Testis (tissue), 5 donors: ENCODE measurements at places on chromosomes 1 and 21. TPM values are rescaled to one million over a fixed set of nuclear protein-coding genes. Genes with fewer than 3 reads are reported as not detected.

S100A6 gene
- polyA plus RNA-seq = 372 TPM

GRCh38 chr1:236568285-236568894, 35.9 kb downstream of the HEATR1 start:
- no peaks in the 10 kb centered on the region for H3K36me3 ChIP-seq
- H3K4me3 ChIP-seq = no peak overlapping the region
- H3K4me1 ChIP-seq = no peaks in the 10 kb centered on the region
- DNase-seq = no peak
- H3K27me3 ChIP-seq = no peaks in the 10 kb centered on the region

- H3K27ac ChIP-seq = no peak overlapping the region
- H3K36me3 ChIP-seq = no peaks in the 10 kb centered on the region
- no peak for DNase-seq
- H3K27me3 ChIP-seq = no peaks in the 10 kb centered on the region
- H3K4me3 ChIP-seq = no peak overlapping the region
- H3K4me1 ChIP-seq = peaks cover 5% of the 10 kb centered on the region
These were observed 16.9 kb downstream of the IKBKE start for GRCh38 chr1:206486995-206487788.

DNA sequence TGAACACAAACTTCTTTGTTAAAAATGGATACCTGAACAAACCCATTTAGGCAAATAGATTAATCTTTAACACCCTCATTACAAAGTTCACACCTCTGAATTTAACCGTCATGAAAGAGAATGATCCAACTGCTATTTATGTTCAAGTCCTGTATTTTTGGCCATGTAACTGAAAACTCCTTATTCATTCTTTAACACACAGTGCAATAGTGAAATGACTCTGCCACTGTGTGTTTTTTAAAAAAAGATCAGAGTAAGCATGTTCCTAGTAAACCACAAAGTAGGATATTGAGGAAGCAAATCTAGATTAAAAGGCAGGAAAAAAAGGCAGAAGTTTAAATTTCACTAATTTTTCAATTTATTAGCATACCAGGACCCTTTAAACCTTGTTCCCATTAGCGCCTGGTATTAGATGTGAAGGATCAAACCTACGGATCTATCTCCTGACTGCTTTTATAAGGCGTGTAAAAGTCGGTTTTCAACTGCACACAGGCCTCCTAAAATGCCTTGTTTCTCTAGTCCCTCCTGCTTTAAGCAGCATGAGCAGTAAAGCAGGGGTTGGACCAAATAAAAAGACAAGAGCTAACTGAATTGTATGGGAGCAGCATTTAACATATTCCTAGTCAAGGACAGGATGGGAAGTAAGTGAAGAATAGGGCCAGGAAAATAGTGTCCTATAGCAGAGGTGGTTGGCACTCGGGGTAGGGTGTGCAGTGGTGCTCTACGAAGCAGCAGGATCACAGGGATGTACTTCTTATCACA, 33.4 kb downstream of the NUCKS1 start:
- no peak overlapping the region for H3K27ac ChIP-seq
- no peak overlapping the region for H3K4me3 ChIP-seq
- no peak for DNase-seq
- no peaks in the 10 kb centered on the region for H3K36me3 ChIP-seq
- no peaks in the 10 kb centered on the region for H3K4me1 ChIP-seq

SLC44A3 gene
- 6.4 TPM for polyA plus RNA-seq

C4BPA gene
- 1.0 TPM for polyA plus RNA-seq

NUP210L gene
- polyA plus RNA-seq = 77.2 TPM

GRCh38 chr1:59243550-59243949, 53.3 kb upstream of the FGGY start:
- no peak overlapping the region for H3K4me3 ChIP-seq
- H3K27ac ChIP-seq = no peak overlapping the region
- no peaks in the 10 kb centered on the region for H3K27me3 ChIP-seq
- no peaks in the 10 kb centered on the region for H3K36me3 ChIP-seq
- DNase-seq = no peak
- H3K4me1 ChIP-seq = no peaks in the 10 kb centered on the region

DNA sequence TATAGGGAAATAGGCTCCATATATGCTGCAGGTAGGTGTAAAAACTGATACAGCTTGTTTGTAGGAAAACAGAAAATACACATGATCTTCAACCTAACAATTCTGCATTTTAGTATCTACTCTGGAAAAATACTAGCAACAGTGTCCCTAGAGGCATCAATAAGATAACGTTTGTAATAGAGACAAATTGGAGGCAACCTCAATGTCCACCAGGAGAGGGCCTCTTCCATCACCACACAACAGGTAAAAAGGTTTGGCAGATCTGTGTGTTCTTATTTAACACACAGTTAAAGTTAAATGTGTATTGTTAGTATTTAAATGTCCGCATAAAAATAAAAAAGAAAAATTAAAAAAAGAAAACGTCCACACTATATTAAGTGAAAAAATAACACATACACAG, 5.4 kb downstream of the EIF2D start:
- no peak overlapping the region for H3K4me3 ChIP-seq
- no peaks in the 10 kb centered on the region for H3K27me3 ChIP-seq
- H3K4me1 ChIP-seq = no peaks in the 10 kb centered on the region
- no peaks in the 10 kb centered on the region for H3K36me3 ChIP-seq
- no peak overlapping the region for H3K27ac ChIP-seq

- no peaks in the 10 kb centered on the region for H3K27me3 ChIP-seq
- H3K36me3 ChIP-seq = no peaks in the 10 kb centered on the region
- H3K4me3 ChIP-seq = no peak overlapping the region
These were observed 13.9 kb upstream of the LAX1 start for GRCh38 chr1:203751051-203751450.

TDRD5 gene
- polyA plus RNA-seq = 52.2 TPM

GRCh38 chr1:44318097-44319088, 36.7 kb downstream of the ERI3 start:
- H3K4me3 ChIP-seq = no peak overlapping the region
- H3K27ac ChIP-seq = no peak overlapping the region
- H3K27me3 ChIP-seq = no peaks in the 10 kb centered on the region
- no peaks in the 10 kb centered on the region for H3K4me1 ChIP-seq

- H3K36me3 ChIP-seq = no peaks in the 10 kb centered on the region
- H3K27ac ChIP-seq = no peak overlapping the region
- H3K27me3 ChIP-seq = no peaks in the 10 kb centered on the region
- H3K4me3 ChIP-seq = no peak overlapping the region
- no peak for DNase-seq
- no peaks in the 10 kb centered on the region for H3K4me1 ChIP-seq
These were observed 357.8 kb downstream of the SIPA1L2 start for GRCh38 chr1:232271991-232272589.

GRCh38 chr1:53516181-53516580, 57.0 kb downstream of the DMRTB1 start:
- peaks cover 12% of the 10 kb centered on the region for H3K4me1 ChIP-seq
- no peak overlapping the region for H3K4me3 ChIP-seq
- H3K27ac ChIP-seq = no peak overlapping the region
- no peaks in the 10 kb centered on the region for H3K36me3 ChIP-seq

DNA sequence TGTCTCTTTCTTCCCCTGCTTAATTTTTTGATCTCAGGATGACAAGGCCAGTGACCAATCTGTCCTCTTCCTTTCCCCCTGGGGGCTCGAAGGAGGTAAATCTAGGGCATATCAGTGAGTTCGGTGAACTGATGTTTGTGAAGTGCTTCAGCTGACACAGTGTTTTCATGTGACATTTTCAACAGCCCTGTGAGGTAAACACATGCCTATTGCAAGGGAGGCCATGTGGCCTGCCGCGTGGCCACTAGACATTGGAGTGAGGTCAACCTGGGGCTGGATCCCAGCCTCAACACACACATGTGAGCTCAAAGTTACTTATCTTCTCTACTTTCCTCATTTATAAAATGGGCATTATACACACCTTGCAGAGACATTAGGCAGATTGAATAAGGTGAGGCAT, 126.3 kb downstream of the PLPP3 start:
- H3K36me3 ChIP-seq = no peaks in the 10 kb centered on the region
- no peak overlapping the region for H3K27ac ChIP-seq
- no peak for DNase-seq
- H3K27me3 ChIP-seq = no peaks in the 10 kb centered on the region
- H3K4me1 ChIP-seq = peaks cover 5% of the 10 kb centered on the region

LCE1F gene
- not detected for polyA plus RNA-seq

COL24A1 gene
- 0.75 TPM for polyA plus RNA-seq

RGS1 gene
- 3.9 TPM for polyA plus RNA-seq

C1orf87 gene
- 31.5 TPM for polyA plus RNA-seq

- H3K27me3 ChIP-seq = no peaks in the 10 kb centered on the region
- DNase-seq = no peak
- H3K27ac ChIP-seq = no peak overlapping the region
- no peaks in the 10 kb centered on the region for H3K36me3 ChIP-seq
- H3K4me1 ChIP-seq = no peaks in the 10 kb centered on the region
These were observed 170.4 kb upstream of the NR5A2 start for GRCh38 chr1:199857108-199857507.

DNA sequence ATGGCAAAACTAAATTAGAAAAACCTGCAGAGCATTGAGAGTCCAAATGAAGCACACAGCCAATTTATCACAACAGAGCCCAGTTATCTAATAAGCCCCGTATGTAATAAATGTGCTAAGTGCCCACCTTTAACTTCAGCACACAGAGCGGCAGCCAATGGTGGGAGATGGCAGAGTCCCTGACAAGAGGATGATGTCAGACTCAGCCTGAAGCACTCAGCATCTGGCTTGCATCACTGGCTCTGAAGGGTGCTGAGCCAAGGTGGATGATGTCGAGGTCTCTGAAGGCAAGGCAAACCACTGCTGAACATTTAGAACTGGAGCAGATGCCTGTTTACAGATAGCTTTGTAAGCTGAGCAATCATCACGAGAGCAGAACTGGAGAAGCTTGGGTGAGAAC, 118.3 kb downstream of the NUF2 start:
- H3K27me3 ChIP-seq = no peaks in the 10 kb centered on the region
- H3K36me3 ChIP-seq = no peaks in the 10 kb centered on the region
- no peak overlapping the region for H3K4me3 ChIP-seq
- no peak overlapping the region for H3K27ac ChIP-seq
- no peaks in the 10 kb centered on the region for H3K4me1 ChIP-seq

DNA sequence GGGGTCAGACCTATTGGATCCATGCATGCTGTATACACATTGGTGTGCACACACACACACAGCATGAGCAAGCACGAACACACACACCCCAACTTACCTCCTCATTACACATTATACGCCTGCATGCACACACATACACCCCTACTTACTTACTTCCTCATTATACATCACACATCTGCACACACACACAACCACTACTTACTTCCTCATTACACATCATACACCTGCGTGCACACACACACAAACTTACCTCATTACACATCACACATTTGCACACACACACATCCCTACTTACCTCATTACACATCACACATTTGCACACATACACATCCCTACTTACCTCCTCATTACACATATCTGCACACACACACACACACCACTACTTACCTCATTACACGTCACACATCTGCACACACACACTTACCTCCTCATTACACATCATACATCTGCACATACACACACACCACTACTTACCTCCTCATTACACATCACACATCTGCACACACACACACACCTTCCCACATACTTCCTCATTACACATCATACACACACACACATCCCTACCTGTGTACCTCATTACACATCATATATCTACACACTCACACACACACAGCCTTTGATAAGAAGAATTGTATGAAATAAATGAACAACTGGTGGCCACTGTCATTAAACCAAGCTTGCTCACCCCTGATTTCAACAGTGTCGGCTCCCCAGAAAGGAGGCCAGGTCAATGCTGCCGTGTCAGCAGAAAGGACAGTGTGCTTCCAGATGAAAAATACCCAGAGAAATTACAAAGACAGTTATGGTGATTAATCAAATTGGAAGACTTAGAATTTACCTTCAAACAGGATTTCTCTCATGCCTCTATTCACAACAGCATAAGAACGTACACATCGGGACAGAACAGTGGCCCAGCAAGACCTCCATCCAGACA, 117.8 kb downstream of the SETD4 start:
- no peak overlapping the region for H3K4me3 ChIP-seq
- DNase-seq = no peak
- no peaks in the 10 kb centered on the region for H3K27me3 ChIP-seq
- no peaks in the 10 kb centered on the region for H3K4me1 ChIP-seq

DNA sequence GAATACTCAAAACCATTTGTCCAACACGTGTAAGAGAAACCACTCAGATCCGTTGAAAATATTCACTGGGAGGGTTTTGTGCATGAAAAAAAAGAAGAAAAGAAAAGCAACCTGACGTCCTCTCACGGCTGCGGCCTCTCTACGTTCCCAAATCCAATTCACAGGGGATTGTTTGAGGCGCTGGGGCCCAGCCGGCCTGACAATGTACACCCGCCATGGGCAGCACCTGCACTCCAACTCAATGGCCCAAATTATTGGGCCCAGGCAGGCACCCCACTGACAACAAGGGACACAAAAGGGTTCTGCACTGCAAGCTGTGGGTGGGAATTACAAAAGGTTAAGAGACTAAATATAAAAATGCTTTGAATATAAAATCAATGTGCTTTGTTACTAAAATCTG, 41.5 kb downstream of the MORN1 start:
- DNase-seq = no peak
- H3K36me3 ChIP-seq = no peaks in the 10 kb centered on the region
- H3K27ac ChIP-seq = no peak overlapping the region
- H3K27me3 ChIP-seq = no peaks in the 10 kb centered on the region
- H3K4me1 ChIP-seq = peaks cover 8% of the 10 kb centered on the region
- no peak overlapping the region for H3K4me3 ChIP-seq

DNA sequence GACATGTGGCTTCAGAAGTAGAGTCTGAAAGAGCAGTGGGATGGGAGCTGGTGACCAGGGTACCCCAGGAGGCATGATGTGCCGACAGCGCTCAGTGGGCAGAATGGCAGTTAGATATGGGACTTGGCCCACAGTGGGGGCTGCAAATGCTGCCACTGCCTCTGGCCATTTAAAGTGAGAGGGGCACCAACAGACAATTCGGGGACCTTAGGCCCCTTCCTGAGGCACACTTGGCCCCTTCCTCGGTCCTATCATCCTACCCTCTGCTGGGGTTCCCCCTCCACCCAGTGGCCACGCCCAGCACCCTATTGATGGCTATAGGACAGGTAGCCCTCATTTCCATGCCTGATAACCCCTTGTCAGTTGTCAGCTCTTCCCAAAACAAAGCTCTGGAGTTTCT, 36.6 kb upstream of the EPHA8 start:
- no peak for DNase-seq
- no peaks in the 10 kb centered on the region for H3K27me3 ChIP-seq
- no peak overlapping the region for H3K4me3 ChIP-seq
- no peaks in the 10 kb centered on the region for H3K36me3 ChIP-seq
- peaks cover 5% of the 10 kb centered on the region for H3K4me1 ChIP-seq

ERVH48-1 gene
- polyA plus RNA-seq = 0.24 TPM

TNN gene
- 0.22 TPM for polyA plus RNA-seq

GRCh38 chr1:109963864-109964263, 20.7 kb upstream of the AHCYL1 start:
- no peak overlapping the region for H3K27ac ChIP-seq
- peaks cover 11% of the 10 kb centered on the region for H3K4me1 ChIP-seq

DNA sequence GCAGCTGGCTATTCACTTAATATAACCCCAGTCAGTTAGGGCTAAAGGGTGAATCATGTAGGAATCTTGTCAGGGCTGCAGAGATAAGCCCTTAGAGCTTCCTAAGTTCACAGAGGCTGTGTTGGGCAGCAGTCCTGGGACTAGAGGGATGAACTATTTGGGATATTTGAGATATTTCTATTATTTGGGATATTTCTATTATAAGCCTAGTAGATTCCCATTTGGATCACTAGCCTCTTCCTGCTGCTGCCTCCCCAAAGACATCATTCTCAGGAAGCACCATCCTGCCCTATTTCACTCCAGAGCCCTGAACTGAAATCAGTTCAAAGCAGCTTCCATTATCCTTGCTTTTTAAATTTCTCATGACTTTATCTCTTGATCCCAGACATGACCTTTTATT, 501.3 kb downstream of the NUF2 start:
- no peaks in the 10 kb centered on the region for H3K27me3 ChIP-seq
- DNase-seq = no peak
- H3K27ac ChIP-seq = no peak overlapping the region
- H3K4me1 ChIP-seq = no peaks in the 10 kb centered on the region
- H3K4me3 ChIP-seq = no peak overlapping the region
